ENCODE measurements at places on chromosomes 7 and 10.

DNA sequence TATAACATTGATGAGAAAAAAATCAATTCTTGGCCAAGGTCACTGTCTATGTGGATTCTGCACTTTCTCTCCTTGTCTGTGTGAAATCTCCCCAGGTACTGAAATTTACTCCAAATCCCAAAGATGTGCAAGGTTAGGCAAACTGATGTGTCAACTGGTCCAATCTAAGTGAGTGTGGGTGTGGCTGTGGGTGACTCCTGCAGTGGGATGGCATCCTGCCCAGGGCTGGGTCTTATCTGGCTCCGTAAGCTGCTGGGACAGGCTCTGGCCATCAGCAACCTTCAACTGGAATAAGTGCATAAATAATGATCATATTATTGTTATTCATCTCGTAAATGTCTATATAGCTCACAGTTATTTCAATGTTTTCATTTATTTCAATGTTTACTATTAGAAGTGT is 79.3 kb downstream of the JCAD start:
- no peaks in the 10 kb centered on the region for H3K27me3 ChIP-seq
- peaks cover 14% of the 10 kb centered on the region for H3K36me3 ChIP-seq
- H3K4me3 ChIP-seq: no peak overlapping the region
- no peaks in the 10 kb centered on the region for H3K4me1 ChIP-seq
- DNase-seq: no peak
- no peak overlapping the region for H3K27ac ChIP-seq

GRCh38 chr10:5630112-5630436 is 36.3 kb downstream of the ASB13 start:
- no peaks in the 10 kb centered on the region for H3K36me3 ChIP-seq
- H3K27ac ChIP-seq: no peak overlapping the region
- no peak for DNase-seq

- no peaks in the 10 kb centered on the region for H3K27me3 ChIP-seq
- H3K4me3 ChIP-seq: no peak overlapping the region
- no peak overlapping the region for H3K27ac ChIP-seq
Measured at GRCh38 chr10:130812381-130813148, 499.0 kb downstream of the TCERG1L start.

GRCh38 chr7:1608318-1608717 is 38.5 kb upstream of the PSMG3 start:
- H3K4me1 ChIP-seq: no peaks in the 10 kb centered on the region
- no peaks in the 10 kb centered on the region for H3K27me3 ChIP-seq
- H3K36me3 ChIP-seq: no peaks in the 10 kb centered on the region
- no peak overlapping the region for H3K27ac ChIP-seq

GRCh38 chr7:1052031-1052818 is 7.9 kb downstream of the GPR146 start:
- DNase-seq: no peak
- H3K4me1 ChIP-seq: peaks cover 6% of the 10 kb centered on the region
- no peaks in the 10 kb centered on the region for H3K36me3 ChIP-seq
- H3K27me3 ChIP-seq: no peaks in the 10 kb centered on the region
- no peak overlapping the region for H3K4me3 ChIP-seq
- no peak overlapping the region for H3K27ac ChIP-seq

GRCh38 chr7:27839099-27839498 is 99.1 kb downstream of the TAX1BP1 start:
- no peaks in the 10 kb centered on the region for H3K4me1 ChIP-seq
- peaks cover 3% of the 10 kb centered on the region for H3K36me3 ChIP-seq
- no peak for DNase-seq

DNA sequence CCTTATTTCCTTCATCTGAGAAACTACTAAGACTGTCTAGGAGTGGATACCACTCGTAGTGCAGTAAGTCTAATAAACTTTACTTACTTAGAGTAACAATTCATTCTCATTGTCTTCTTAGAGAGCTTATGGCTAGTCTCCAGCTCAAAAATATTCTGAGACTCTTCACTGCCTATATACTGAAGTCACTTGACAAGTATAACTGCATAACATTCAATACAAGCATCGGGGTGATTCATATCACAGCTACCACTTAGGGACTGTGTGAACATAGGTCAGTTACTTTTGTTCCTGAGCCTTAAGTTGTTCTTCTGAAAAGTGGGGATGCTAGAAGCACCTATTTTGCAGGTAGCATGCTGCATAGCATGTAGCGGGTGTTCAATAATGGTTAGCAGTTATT is 111.0 kb downstream of the HTR7 start:
- no peak for DNase-seq
- no peak overlapping the region for H3K27ac ChIP-seq
- no peak overlapping the region for H3K4me3 ChIP-seq
- no peaks in the 10 kb centered on the region for H3K36me3 ChIP-seq
- H3K27me3 ChIP-seq: no peaks in the 10 kb centered on the region

DNA sequence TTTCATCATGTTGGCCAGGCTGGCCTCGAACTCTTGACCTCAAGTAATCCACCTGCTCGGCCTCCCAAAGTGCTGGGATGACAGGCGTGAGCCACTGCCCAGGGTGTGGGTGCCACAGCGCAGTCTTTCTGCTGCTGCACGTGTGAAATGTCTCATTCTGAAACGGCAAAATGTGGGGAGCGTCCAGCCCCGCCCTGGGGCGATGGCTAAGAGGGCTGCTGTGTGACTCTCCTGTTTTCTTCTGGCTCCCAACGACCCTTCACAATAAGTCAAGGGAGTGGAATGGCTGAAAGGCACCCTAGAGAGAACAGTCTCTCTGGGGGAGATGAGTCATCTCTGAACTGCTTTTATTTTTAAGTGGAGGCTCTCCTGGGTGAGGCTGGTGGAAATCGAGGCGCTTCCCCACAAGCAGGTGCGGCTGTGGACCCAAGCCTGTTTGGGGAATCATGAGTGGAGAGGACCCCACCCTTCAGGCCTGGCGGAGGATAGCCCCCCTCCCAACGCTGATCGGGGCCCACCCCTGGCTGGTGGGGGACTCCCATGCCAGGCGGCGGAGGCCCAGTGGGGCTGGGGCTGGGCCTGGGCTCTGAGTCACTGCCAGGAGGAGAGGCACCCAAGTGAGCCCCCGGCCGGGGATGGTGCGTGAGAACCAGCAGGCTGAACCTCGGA is 18.0 kb downstream of the ADAP1 start:
- no peak for DNase-seq
- H3K27ac ChIP-seq: no peak overlapping the region
- no peaks in the 10 kb centered on the region for H3K4me1 ChIP-seq

- peaks cover 4% of the 10 kb centered on the region for H3K4me1 ChIP-seq
- H3K27me3 ChIP-seq: no peaks in the 10 kb centered on the region
- H3K36me3 ChIP-seq: no peaks in the 10 kb centered on the region
- peak overlapping the region; percentile 13 for H3K4me3 ChIP-seq
- H3K27ac ChIP-seq: no peak overlapping the region
Measured at GRCh38 chr10:92087750-92088395, 164.3 kb downstream of the BTAF1 start.

- H3K36me3 ChIP-seq: peaks cover 4% of the 10 kb centered on the region
- no peak overlapping the region for H3K4me3 ChIP-seq
- no peaks in the 10 kb centered on the region for H3K27me3 ChIP-seq
- DNase-seq: no peak
Measured at GRCh38 chr10:75034131-75034512, 77.3 kb upstream of the SAMD8 start.

- H3K36me3 ChIP-seq: no peaks in the 10 kb centered on the region
- no peak overlapping the region for H3K27ac ChIP-seq
- H3K4me1 ChIP-seq: peaks cover 2% of the 10 kb centered on the region
- no peak for DNase-seq
- H3K4me3 ChIP-seq: no peak overlapping the region
Measured at GRCh38 chr10:86964061-86964846, 4.0 kb upstream of the ADIRF start.

- no peak for DNase-seq
- no peaks in the 10 kb centered on the region for H3K4me1 ChIP-seq
- H3K27ac ChIP-seq: no peak overlapping the region
- H3K36me3 ChIP-seq: no peaks in the 10 kb centered on the region
- no peak overlapping the region for H3K4me3 ChIP-seq
Measured at GRCh38 chr7:18116661-18117060, 89.0 kb upstream of the PRPS1L1 start.

DNA sequence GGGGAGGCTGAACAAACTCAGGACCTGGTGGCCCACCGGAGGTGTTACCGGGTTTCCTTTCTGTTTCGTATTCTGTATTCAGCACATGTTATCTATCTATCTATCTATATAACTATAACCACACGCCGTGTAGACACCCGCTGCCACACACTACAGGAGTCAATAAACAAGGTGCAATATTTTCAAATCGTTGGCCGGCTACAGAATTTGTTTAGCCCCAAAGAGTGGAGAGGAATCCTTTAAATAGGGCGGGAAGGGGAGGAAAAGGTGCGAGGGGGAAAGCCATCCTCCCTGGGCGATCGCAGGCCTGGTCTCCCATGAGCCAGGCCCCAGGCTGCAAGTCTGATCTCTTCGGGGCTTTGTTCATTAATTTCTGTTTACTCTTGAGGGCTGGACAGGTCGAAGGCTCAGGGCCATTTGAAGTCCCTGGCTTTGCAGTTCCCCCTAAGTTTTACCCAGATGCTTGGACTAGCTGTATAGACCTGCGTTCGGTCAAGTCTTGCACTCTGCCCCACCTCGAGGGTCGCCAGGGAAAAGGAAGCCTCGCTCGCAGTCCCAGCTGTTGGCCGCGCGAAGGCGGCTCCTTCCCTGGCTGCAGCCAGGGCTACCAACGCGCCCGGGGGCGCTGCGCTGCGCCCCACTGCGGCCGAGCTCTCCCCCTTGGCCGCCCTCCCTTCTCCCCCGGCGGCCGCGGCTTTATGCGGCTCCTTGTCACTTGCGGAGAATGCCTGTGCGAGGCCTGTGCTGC is 3.8 kb downstream of the NKX2-3 start:
- DNase-seq: peak; percentile 62
- H3K4me1 ChIP-seq: peaks cover 3% of the 10 kb centered on the region

GRCh38 chr10:105756386-105756785 is 1115.3 kb downstream of the SORCS3 start:
- H3K4me1 ChIP-seq: no peaks in the 10 kb centered on the region
- H3K27me3 ChIP-seq: no peaks in the 10 kb centered on the region
- H3K4me3 ChIP-seq: no peak overlapping the region
- no peak overlapping the region for H3K27ac ChIP-seq
- no peaks in the 10 kb centered on the region for H3K36me3 ChIP-seq

GRCh38 chr10:77029777-77030717 is 607.6 kb downstream of the KCNMA1 start:
- H3K27me3 ChIP-seq: no peaks in the 10 kb centered on the region
- no peaks in the 10 kb centered on the region for H3K36me3 ChIP-seq
- no peak for DNase-seq
- no peak overlapping the region for H3K4me3 ChIP-seq

DNA sequence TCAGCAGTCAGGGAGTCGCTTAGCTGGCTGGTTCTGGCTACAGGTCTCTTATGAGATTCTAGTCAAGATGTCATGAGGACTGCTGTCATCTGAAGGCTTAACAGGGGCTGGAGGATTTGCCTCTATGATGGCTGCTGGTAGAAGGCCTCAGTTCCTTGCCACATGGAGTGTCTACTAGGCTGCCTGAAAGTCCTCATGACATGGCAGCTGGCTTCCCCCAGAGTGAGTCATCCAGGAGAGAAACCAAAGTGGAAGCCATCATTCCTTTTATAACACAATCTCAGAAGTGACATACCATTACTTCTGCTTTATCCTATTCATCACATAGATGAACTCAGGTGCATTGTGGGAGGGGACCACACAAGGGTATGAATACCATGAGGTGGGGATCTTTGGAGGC is 75.1 kb downstream of the EXOC6 start:
- no peaks in the 10 kb centered on the region for H3K4me1 ChIP-seq
- H3K36me3 ChIP-seq: 0 out of 3 replicates have a peak, but pooled peaks cover 1% of the 10 kb centered on the region
- DNase-seq: no peak

DNA sequence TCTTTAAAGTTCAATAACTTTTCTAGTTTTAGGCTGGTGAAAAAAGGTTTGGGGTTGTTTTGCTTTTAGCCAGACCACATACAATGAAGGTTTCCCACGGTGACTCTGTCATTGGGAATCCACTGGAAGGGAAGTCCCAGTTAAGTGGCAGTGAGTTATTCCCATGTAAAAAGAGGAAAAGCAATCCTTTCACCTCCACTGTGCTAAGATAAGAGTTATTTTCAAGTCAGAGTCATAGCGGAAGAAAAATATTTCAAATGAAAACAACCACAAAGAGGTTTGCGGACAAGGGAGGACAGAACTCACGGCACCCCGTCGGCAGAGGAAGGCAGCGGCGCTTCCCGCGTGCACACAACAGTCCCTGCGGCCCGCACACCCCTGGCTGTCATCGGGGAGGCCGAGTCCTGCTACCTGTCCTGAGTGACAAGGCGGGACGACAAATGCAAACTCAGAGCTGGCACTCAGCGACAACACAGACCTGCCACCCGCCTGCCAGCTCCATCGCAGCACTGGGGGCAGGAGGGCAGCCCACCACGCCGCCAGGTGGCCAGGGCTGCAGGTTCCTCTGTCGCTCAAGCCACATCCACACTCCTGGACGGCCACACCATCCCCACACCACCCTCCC is 9.3 kb upstream of the PAPOLB start:
- no peak overlapping the region for H3K4me3 ChIP-seq
- no peak for DNase-seq
- H3K27ac ChIP-seq: no peak overlapping the region

DNA sequence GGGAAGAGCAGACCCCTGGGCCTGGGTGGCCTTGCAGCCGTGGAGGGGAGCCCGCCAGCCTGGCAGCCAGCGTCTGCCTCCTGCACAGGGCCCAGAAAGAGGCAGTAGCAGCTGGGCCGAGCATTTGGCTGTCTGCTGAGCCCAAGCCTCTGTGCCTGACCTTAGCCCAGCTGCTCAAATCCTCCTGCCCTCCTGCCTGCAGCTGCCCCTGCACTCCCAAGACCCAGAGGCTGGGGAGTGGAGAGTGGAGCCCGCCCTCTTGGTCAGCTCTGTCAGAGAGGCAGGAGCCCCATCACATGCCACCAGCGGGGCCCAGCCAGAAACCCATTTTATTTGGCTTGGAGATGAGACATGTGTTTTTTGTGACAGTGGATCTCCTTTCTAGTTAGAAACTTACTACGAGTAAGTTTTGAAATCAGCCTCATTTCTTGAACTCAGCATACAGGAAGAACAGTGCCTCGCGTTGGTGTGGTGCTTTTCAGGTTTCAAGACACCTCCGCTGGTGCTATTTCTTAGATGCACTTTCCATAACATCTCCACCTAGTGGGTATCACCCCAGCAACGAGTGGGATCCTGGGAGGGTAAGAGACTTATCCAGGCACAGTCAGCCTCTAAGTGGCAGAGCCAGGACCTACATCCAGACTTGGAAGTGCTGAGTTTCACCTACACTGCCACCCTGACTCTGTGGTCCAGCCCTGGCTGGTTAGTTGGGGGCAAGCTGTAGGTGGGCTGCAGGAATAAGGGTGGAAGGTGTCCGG is 477.1 kb downstream of the RPS24 start:
- no peak overlapping the region for H3K27ac ChIP-seq
- DNase-seq: no peak
- no peaks in the 10 kb centered on the region for H3K4me1 ChIP-seq
- H3K36me3 ChIP-seq: no peaks in the 10 kb centered on the region
- no peaks in the 10 kb centered on the region for H3K27me3 ChIP-seq
- no peak overlapping the region for H3K4me3 ChIP-seq

GRCh38 chr10:12597788-12598765 is 248.7 kb downstream of the CAMK1D start:
- H3K36me3 ChIP-seq: peaks cover 22% of the 10 kb centered on the region
- no peaks in the 10 kb centered on the region for H3K4me1 ChIP-seq
- no peak overlapping the region for H3K4me3 ChIP-seq
- no peak for DNase-seq
- H3K27ac ChIP-seq: no peak overlapping the region
